ENCODE measurements at places on chromosomes 1 and 21.

DNA sequence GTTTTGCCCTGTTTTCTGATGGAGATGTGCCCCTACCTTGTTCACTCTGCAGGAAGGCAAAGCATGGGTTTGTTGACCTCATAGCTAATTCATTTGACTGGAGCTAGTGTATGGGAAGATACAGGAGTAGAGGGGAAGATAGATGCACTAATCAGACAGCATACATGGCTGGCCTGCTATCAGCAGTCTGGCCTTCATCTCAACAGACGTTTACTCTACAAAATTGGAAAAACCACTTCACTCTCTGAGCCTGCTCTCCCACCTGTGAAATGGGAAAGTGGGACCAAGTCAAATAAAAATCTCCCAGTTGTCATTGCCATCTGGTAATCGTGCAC lies 235.2 kb upstream of the RAB4A start:
- H3K4me1 ChIP-seq, result no peaks in the 10 kb centered on the region
- DNase-seq, result no peak
- H3K27ac ChIP-seq, result no peak overlapping the region

DNA sequence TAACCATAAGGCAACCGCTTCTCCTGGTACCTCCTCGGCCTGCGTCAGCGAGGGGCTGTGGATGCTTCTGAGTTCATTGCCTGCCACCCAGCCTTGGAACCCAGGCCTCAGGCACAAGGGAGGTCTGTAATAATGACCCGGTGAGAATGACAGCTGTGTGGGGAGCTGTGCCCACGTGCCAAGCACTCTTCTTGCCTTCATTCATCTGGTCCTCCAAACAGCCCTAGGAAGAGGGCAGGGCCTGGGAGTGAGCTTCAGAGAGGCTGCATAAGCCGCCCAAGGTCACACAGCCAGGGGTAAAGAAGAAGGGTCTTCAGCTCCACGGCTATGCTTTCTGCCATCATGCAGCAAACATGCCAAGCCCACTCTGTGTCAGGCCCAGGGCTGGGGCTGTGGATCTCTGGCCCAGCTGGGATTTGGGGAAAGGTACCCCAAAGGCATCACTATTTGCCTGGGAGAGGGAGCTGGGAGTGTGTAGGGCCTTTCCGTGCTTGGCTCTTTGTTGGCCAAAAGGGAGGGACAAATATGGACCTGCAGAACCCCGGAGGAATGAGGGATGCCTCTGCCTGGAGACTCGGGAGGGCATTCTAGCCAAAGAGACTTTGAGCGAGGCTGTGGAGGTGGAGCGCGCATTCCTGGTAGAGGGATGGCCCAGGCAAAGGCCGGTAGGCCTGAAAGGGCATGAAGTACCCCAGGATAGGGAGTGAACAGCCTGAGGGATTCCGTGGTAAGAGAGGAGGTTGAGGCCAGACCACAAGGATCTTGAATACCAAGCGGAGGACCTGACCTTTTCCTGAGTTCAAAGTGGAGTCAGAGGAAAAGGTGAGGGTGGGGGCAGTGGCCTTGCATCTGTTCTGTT lies 10.1 kb upstream of the EDN2 start:
- H3K27ac ChIP-seq, result peak overlapping the region; percentile 98
- DNase-seq, result no peak
- H3K4me1 ChIP-seq, result no peaks in the 10 kb centered on the region
- no peaks in the 10 kb centered on the region for H3K36me3 ChIP-seq
- no peaks in the 10 kb centered on the region for H3K27me3 ChIP-seq

- H3K27me3 ChIP-seq, result no peaks in the 10 kb centered on the region
- peak overlapping the region; percentile 95 for H3K27ac ChIP-seq
- H3K36me3 ChIP-seq, result no peaks in the 10 kb centered on the region
- peak overlapping the region; percentile 91 for H3K4me3 ChIP-seq
Observed at GRCh38 chr1:1889090-1889750, 1.7 kb downstream of the GNB1 start.

- H3K27me3 ChIP-seq, result no peaks in the 10 kb centered on the region
- H3K4me3 ChIP-seq, result peak within 1 kb of the TSS; percentile 46
- H3K36me3 ChIP-seq, result no peaks in the 10 kb centered on the region
- H3K27ac ChIP-seq, result peak within 1 kb of the TSS; percentile 58
- peak; percentile 93 for DNase-seq
Observed at GRCh38 chr1:220089650-220090556, at the start of gene BPNT1. Gene BPNT1, minus strand, starts transcription at chr1:220089788. Its CDS starts 9,942 bp downstream, at chr1:220079846.

DNA sequence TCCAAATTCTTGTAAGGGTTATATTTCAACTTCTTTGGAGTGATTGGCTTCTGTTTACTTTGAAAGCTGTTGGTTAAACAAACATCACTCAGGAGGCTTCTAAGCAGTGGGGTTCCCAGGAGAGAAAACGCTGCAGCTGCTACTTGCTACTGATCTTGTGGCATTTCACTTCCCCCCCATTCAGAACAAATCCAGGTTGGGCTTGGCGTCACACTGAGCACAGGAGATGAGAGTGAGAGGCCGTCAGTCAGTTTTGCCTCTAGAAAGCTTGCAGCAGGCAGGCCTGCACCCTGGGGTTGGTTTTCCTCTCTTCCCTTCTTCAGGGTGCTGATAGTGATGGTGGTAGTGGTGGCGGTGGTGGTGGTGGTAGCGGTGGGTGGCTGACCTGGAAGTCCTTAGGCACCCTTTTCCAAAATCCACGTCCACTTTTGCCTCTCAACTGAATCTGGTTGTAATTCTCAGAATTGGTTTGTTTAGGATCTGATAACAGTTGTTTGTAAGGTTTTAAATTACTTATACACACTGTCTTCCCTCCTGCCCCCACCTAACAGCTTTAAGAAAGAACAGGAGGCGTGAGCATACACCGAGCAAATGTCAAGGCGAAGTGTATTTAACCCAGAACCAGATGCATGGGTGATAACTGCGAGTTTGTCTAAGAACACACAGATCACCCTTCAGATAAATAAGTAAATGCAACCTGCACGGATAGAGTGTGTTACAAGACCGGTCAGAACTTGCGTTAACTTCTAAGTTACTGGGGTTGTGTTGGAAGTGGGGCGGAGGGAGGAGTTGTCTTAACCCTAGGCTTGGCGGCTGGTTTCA lies 3.2 kb upstream of the PROX1 start:
- no peak for DNase-seq
- H3K4me1 ChIP-seq, result no peaks in the 10 kb centered on the region
- H3K27ac ChIP-seq, result peak overlapping the region; percentile 49
- H3K36me3 ChIP-seq, result no peaks in the 10 kb centered on the region
- peaks cover 16% of the 10 kb centered on the region for H3K27me3 ChIP-seq

GRCh38 chr1:39568208-39568607 lies 8.4 kb downstream of the PABPC4 start:
- peaks cover 98% of the 10 kb centered on the region for H3K36me3 ChIP-seq
- no peak overlapping the region for H3K4me3 ChIP-seq
- H3K27ac ChIP-seq, result no peak overlapping the region
- H3K27me3 ChIP-seq, result no peaks in the 10 kb centered on the region

- H3K36me3 ChIP-seq, result no peaks in the 10 kb centered on the region
- no peaks in the 10 kb centered on the region for H3K27me3 ChIP-seq
- no peak overlapping the region for H3K27ac ChIP-seq
- H3K4me1 ChIP-seq, result no peaks in the 10 kb centered on the region
- no peak overlapping the region for H3K4me3 ChIP-seq
- no peak for DNase-seq
Observed at GRCh38 chr1:84168783-84169182, 24.7 kb downstream of the PRKACB start.

DNA sequence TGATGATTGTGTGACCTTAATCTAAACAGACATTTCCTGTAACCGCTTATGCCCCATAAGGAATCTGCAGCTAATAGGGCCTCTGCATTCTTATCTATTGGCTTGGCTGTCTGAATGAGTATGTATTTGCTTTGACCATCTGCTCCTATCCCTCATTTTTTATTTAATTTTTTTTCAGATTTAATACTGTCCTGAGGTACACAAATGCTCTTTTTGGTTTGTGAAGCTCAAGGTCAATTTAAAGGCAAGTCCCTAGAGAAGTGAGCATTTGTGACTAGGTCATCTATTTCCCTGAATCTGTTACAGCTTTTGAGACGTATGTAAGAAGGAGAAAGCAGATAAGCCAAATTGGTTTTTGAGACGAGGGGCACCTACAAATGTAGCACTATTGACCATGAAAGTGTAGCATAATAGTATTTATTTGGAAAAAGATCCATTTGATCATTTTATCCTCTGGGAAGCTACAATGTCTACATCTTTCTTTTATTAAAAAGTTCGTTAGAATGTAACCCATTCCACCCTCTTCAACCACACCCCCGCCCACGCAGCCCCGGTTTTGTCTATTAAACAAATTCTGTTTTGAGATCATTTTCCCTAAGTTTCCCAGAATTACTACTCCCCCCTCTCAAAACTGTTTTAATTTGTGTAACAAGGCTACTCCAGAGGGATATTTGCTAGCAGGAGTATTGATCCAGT lies 69.2 kb upstream of the HSPA13 start:
- H3K4me1 ChIP-seq, result no peaks in the 10 kb centered on the region
- H3K27ac ChIP-seq, result no peak overlapping the region
- no peaks in the 10 kb centered on the region for H3K27me3 ChIP-seq
- no peaks in the 10 kb centered on the region for H3K36me3 ChIP-seq
- no peak for DNase-seq

- H3K4me1 ChIP-seq, result no peaks in the 10 kb centered on the region
- H3K4me3 ChIP-seq, result no peak overlapping the region
- no peak for DNase-seq
- H3K27me3 ChIP-seq, result no peaks in the 10 kb centered on the region
- no peak overlapping the region for H3K27ac ChIP-seq
- H3K36me3 ChIP-seq, result no peaks in the 10 kb centered on the region
Observed at GRCh38 chr1:118339400-118340124, 154.5 kb upstream of the SPAG17 start.

DNA sequence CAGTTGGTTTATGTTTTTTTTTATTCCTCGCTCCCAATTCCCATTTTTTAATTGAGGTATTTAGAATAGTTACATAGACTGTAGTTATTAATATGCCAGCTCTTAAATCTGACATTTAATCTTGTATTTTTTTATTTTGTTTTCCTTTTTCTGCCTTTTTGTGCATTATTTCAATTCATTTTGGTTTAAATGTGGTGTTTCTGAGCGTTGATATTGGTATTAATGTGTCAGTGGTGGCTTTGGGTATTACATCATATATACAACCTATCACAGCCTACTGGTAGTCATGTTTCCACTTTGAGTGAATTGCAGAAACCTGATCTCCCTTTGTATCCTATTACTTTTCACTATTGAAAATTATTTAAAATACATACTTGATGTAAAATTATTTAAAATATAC lies 1027.3 kb downstream of the KCNT2 start:
- no peak for DNase-seq
- H3K36me3 ChIP-seq, result no peaks in the 10 kb centered on the region
- H3K4me1 ChIP-seq, result no peaks in the 10 kb centered on the region
- no peak overlapping the region for H3K4me3 ChIP-seq
- no peak overlapping the region for H3K27ac ChIP-seq

GRCh38 chr1:43345120-43345519 lies 7.5 kb downstream of the MPL start:
- H3K4me1 ChIP-seq, result no peaks in the 10 kb centered on the region
- DNase-seq, result no peak
- H3K27ac ChIP-seq, result peak overlapping the region; percentile 91
- H3K27me3 ChIP-seq, result no peaks in the 10 kb centered on the region

DNA sequence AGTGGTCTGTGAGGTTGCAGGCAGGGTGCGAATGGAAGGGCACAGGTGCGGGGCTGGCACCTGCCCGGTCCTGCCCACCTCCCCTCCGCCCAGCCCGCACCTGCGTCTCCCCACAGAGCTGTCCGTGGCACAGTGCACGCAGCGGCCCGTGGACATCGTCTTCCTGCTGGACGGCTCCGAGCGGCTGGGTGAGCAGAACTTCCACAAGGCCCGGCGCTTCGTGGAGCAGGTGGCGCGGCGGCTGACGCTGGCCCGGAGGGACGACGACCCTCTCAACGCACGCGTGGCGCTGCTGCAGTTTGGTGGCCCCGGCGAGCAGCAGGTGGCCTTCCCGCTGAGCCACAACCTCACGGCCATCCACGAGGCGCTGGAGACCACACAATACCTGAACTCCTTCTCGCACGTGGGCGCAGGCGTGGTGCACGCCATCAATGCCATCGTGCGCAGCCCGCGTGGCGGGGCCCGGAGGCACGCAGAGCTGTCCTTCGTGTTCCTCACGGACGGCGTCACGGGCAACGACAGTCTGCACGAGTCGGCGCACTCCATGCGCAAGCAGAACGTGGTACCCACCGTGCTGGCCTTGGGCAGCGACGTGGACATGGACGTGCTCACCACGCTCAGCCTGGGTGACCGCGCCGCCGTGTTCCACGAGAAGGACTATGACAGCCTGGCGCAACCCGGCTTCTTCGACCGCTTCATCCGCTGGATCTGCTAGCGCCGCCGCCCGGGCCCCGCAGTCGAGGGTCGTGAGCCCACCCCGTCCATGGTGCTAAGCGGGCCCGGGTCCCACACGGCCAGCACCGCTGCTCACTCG lies 23.3 kb downstream of the FTCD start:
- peaks cover 3% of the 10 kb centered on the region for H3K36me3 ChIP-seq
- no peaks in the 10 kb centered on the region for H3K4me1 ChIP-seq
- H3K27me3 ChIP-seq, result no peaks in the 10 kb centered on the region
- H3K4me3 ChIP-seq, result no peak overlapping the region

GRCh38 chr1:248849637-248850036 lies 9.2 kb downstream of the ZNF692 start:
- no peaks in the 10 kb centered on the region for H3K4me1 ChIP-seq
- peak; percentile 43 for DNase-seq
- H3K27ac ChIP-seq, result no peak overlapping the region
- no peaks in the 10 kb centered on the region for H3K27me3 ChIP-seq
- peaks cover 77% of the 10 kb centered on the region for H3K36me3 ChIP-seq

Data from right atrium auricular region (tissue), 2 donors.